ENCODE measurements at places on chromosomes 2 and 18.

GRCh38 chr2:59184276-59185020, 943.3 kb upstream of the FANCL start:
- DNase-seq: no peak

GRCh38 chr2:107137706-107138105, 251.7 kb upstream of the ST6GAL2 start:
- no peak for DNase-seq

- no peak for DNase-seq
Observed at GRCh38 chr2:193482557-193482956, 1287.8 kb upstream of the TMEFF2 start.

DNA sequence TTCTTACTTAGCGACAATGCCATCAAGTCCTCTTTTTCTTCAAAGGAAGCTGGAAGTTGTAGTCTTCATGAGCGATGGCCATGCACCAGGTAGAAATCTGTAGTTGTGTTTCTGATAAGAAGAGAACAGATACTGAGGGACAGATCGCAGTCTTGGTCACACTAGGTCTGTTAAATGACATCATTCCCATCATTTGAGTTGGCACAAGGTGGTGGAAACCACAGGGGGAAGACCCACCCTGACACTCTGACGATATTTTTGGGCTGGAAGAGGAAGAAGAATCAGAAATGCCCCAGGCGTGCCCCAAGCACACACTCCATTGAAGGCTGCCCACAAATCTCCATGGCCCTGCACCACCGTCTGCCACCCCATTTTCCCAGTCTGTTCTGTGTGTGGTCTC, 89.0 kb upstream of the BOD1L2 start:
- no peak for DNase-seq

DNA sequence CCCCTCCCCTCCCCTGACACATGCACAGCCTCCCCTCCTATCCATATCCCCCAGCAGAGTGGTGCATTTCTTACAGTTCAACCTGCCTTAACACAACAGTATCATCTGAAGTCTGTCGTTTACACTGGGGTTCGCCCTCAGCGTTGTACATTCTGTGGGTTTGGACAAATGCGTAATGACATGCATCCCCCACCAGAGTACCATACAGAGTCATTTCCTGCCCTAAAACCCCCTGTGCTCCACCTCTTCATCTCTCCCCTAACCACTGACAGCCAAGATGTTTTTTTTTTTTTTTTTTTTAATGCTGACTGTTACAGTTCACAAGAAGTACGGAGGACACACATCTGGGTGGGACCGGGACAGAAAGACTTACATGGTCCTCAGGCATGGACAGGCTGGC, 22.6 kb downstream of the POMC start:
- DNase-seq: no peak

DNA sequence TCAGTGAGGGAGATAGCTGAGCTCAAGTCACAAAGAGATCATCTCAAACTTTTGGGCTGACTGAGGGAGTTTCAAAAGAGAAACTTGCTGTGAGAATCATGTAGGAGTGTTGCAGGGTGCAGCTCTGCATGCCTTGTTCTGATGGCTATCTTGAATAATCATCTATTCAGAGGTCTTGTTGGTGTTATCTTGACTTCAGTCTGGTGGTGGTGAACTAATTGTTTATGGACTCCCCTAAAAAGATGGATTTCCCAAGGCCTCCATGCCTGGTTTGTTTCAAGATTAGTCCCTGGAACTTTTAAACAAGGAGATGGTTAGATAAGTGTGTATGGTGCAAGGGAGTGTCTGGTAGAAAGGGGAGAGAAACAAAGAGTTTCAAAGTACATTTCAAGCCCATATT, 29.8 kb downstream of the SLC39A6 start:
- DNase-seq: no peak

GRCh38 chr2:173521450-173522192, 166.9 kb downstream of the CDCA7 start:
- DNase-seq: no peak

- DNase-seq: no peak
Observed at GRCh38 chr2:9988320-9988719, 36.8 kb downstream of the GRHL1 start.

GRCh38 chr2:45004562-45005191, 4.6 kb downstream of the SIX2 start:
- DNase-seq: no peak

- DNase-seq: no peak
Observed at GRCh38 chr2:75853436-75853835, 142.7 kb upstream of the GCFC2 start.

GRCh38 chr2:100470898-100471514, 724 bp downstream of the NMS start:
- no peak for DNase-seq

DNA sequence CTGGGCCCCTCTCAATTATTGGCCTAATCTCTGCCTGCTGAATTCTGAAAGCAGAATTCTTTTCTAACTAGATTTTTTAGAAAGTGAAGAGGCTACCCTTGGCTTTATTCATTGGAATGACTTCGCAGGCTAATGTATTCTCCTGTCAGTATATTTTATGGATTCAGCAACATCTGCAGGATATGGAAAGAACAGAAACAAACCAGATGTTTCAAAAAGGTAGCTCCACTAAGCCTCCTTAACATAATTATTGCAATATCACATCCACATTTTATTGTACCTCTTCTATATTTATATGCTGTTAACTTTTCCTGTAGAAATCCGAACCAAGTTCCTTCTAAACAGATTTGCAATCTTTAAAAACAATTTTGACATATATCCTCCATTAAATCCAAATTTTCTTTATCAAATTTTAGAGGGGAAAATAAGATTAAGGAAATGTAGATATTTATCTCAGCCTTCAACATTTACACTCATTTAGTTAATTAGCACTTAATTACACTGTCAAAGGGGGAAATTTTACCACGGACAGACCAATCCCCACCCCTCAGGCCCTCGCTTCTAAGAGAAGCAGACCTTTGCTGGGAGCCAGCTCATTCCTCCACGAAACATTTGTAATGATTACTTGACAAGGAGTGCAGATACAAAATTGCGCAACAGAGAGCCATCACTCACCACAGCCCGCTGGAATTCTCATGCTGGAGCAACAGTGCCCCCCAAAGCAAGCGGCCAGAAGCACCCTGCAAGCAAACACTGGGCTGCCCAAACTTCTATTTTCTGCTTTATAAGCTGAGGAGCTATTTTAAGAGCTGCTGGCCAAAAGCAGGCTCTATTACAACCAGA, 253.4 kb downstream of the ETAA1 start:
- DNase-seq: peak; percentile 90

DNA sequence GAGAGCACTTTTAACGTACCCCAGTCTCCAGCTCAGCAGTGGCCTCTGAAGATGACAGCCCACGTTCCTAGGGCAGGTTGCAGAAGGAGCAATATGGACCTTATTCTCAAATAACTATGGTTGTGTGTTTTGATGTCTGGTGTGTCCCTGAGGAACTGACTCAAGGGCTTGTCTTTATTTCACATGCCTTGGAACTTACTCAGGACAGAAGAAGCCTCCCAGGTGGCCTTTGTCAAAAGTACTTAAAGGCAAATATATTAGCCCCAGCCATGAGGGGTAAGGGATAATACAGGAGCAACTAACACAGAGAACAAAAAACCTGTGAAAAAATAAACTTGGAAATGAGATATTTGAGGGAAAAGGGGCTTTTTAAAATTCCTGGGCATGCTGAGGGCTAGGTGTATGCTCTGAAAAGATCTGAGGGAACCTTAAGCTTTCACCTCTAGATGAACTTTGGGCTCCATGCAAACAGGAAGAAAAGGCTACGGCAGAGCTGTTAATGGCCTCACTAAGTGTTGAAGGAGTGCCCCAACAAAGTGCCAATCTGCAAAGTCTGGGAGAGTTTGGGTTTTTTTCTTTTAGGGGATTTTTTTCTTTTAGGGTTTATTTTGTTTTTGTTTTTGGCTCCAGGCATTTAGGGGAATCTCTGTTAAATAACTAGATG, 40.3 kb downstream of the SRBD1 start:
- DNase-seq: no peak

DNA sequence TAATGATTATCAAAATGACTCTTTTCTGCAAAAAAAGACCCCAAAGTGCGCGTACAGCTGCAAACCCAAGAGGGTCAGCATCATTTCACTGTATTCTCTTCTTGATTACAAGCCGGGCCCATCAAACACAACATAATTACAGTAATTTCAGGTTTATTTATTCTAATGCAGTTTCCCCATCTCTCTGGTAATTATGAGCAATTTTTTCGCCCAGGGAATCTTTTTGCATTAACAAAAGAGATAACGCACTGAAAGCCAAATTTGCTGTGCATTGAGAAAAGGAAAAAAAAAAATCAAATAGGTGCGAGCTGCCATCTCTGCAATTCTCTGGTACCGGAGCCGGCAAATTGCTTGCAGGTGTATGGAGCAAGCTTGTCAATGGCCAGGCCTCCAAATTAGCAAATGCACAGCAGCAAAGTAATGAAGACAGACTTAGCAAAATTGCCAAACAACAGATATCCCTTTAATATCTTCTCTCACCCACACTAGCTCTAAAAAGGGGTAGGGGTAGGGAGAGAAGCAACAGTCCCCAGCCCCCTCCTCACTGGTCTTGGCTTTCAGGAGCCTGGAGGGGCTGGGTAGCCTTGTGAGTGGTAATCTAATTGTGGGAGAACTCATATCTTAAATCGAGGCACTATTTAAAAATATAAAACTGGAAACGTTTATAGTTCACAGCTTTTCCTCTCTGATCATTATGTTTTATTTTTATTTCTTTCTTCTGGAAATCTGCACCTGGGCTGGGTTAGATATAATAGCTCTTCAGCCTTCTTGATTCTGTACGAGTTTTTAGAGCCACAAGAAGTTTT, 6.7 kb downstream of the DLX1 start:
- no peak for DNase-seq

GRCh38 chr2:161420406-161421074, 4.4 kb downstream of the TBR1 start:
- no peak for DNase-seq

DNA sequence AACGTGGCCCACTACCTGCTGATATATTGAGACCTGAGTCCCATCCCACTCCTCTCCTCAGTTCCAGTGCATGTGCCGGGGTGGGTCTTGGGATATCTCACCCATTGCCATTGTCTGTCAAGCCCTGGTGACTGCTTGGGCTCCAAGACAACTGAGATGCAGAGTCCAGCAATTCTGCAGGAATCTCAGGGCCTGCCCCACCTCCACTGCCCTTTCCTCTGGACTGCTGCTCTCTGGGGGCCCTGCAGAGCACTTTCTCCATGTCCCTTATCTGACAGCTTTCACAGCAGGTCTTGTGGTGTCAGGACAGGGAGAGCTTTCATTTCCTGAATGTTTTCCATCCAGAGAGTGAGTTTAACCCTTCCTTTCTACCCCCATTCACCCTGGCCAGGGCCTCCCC, 152.9 kb downstream of the ARL4C start:
- DNase-seq: no peak

DNA sequence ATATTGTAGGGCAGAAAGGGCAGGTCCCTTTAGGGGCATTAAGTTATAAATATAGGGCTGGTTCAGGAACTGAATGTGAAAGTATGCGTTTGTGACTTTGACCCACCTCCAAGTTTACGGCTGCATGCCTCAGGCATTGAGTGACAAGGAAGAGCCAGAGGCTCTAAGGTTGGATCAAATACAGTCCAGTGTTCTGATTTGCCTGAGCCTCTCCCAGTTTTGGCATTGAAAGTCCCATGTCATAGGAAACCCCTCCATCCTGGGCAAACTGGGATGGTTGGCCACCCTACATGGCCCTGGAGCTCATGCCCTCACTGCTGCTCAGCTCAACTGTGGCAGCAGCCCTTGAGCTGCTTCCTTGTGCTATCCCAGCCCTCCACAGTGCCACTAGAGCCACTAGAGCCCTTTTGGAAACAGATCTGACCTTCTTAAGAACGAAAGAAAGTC, 29.9 kb downstream of the HK2 start:
- DNase-seq: no peak

- no peak for DNase-seq
Observed at GRCh38 chr2:172438741-172439508, 11.5 kb downstream of the ITGA6 start.

- no peak for DNase-seq
Observed at GRCh38 chr2:42009657-42010580, 37.9 kb upstream of the PKDCC start.

DNA sequence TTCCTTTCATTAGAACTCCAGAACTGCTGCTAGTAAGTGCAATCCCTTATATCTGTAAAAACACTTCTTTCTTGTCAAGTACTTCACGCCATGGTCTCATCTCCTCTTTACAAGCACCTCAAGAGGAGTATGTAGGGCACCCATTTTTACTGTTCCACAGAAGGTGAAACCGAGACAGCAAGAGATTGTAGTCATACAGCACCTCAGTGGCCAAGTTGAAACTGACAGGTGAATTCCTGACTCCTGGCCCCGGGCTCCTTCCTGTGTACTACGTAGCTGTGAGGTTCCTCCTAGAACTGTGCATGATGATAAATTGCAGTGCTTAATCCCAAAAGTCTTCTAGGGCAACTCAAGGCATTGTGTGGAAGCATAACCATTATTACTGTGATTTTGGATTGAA, 131.5 kb upstream of the MEIS1 start:
- no peak for DNase-seq

DNA sequence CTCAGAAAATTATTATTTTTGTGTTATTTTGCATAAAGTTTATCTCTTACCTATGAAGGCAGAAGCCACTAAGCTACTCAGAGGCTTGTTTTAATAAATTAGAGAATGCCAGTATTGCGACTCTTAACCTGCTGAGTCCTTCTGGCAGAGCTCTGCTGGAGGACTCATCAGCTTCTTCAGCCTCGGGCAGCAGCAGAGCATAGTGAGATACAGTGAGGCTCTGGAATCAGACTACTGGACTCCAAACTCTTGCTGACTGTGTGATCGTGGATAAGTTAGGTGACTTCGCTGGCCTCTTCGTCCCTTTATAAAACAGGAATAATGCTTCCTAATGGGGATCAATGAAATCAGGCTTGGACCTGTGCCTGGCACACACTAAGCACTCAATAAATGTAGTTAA, 1.7 kb downstream of the PTRHD1 start:
- no peak for DNase-seq

GRCh38 chr2:138503087-138503442, 1.5 kb downstream of the SPOPL start:
- DNase-seq: no peak

DNA sequence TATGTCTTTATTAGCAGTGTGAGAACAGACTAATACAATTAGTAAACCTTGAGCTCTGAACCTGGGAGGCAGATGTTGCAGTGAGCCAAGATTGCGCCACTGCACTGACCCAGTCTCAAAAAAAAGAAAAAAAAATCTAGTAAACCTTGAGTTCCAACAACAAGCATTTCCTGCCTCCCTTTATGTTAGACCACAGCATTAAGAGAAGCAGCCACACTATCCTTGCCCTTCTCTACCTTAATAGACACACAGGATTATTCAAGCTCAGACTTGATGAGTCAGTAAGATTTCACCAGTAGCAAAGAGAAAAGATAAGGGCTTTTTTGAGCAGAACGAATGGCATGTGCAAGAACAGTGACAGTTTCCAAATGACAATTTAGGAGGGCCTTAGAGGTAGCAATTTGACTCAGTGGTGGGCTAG, 18.0 kb upstream of the GLS start:
- DNase-seq: peak; percentile 75

GRCh38 chr2:29817801-29818680, 103.3 kb downstream of the ALK start:
- DNase-seq: no peak

GRCh38 chr18:49500201-49500921, 13.3 kb upstream of the C18orf32 start:
- no peak for DNase-seq

- DNase-seq: no peak
Observed at GRCh38 chr2:20487392-20488174, 40.7 kb downstream of the RHOB start.
